T-helper 17 cell (primary cell): ENCODE measurements at places on chromosomes 6 and 20.

DNA sequence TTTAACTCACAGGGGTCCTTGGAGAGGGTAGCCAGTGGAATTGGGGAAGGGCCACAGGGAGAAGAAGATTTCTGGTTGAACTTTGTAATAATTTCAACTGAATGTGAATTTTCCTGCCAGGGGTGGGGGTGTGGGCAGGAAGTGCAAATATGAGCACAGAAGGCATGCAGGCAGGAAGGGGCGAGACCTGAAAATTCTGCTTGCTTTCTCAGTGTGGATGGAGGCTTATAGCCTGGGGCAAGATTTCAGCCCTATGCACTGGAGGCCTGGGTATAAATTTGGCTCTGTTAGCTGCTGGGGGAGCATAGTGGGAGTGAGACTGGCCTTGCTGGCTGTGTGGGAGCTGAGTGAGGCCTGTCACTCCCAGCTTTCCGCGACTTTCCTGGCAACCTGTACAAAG is 54.4 kb downstream of the PERP start:
- DNase-seq = no peak

GRCh38 chr6:54775576-54775975 is 71.0 kb upstream of the FAM83B start:
- DNase-seq = no peak

GRCh38 chr6:12590901-12591300 is 125.7 kb upstream of the PHACTR1 start:
- DNase-seq = no peak

DNA sequence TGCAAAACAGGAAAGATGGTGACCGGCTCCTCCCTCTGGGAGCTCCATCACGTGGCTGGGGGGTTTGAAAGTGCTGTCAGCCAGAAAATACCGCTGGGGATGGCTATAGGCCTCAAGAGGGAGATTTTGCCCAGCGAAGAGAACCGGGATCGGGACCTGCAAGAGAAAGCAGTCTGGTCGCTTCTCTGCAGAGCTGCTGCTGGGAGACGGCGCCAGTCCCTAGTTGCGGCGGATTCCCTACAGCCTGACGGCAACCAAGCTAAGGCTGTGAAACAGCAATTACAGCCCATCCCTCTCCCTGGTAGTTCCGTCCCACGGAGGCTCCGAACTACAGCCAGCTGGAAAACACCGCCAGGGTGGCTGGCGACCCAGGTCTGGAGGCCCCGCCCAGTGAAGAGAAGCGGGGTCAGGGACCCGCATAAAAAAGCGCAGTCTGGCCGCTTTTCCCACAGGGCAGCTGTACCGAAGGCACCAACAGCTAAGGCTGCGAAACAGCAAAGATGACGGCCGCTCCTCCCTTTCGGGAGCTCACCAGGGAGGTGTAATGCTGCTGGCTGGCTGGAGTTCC is 238.1 kb upstream of the IRAK1BP1 start:
- DNase-seq = no peak

DNA sequence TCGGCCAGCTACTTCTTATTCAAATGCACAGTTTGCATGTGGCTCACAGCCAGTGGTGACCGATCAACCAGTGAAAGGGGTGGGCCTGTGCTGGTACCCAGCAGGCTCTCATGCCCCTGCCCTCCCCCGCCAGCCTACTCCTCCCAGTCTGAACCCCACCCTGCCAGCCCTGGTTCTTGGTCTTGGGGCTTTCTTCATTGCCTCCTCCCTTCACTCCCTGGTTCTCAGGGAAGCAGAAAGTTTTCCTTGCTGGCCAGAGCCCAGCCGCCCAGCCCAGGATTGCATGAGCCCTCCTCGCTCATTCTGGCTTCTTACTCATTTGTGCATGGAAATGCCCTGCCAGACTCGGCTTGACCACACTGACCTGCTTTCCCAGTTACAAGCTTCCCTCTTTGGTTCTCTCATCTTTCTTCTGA is 40.8 kb downstream of the KCNK17 start:
- DNase-seq = no peak
